ENCODE measurements at places on chromosomes 5 and 9.

DNA sequence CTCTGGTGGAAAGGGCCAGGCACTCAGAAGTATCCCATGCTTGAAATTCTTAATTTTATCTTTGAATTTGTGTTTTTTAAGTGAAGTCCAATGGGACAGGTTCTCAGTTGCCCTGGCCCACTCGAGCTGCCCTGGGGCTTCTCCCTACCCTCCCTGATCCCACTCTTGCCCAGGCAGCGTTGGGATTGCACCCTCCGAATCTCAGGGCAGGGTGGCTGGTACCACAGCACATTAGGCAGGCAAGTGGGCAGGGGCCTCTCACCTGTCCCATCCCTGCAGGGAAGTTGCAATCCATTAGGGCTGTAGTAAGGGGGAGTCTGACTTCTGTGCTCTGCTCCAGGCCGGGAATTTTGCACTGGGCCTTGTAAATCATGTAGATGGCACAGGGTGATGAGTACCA is 2.7 kb downstream of the RUFY1 start:
- no peak for DNase-seq

DNA sequence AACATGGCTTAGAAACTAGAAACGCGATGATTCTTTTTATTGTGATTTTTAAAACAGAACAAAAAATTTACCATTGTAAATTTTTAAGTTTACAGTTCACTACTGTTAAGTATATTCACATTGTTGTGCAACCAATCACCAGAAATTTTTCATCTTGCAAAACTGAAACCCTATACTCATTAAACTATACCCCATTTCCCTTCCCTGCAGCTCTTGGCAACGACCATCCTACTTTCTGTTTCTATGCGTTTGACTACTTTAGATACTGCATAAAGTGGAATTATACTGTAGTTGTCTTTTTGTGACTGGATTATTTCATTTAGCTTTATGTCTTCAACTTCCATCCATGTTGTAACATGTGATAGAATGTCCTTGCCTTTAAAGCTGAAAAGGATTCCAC is 52.5 kb downstream of the SPOCK1 start:
- DNase-seq, result no peak

GRCh38 chr5:138508958-138509357 is 34.1 kb downstream of the ETF1 start:
- no peak for DNase-seq

DNA sequence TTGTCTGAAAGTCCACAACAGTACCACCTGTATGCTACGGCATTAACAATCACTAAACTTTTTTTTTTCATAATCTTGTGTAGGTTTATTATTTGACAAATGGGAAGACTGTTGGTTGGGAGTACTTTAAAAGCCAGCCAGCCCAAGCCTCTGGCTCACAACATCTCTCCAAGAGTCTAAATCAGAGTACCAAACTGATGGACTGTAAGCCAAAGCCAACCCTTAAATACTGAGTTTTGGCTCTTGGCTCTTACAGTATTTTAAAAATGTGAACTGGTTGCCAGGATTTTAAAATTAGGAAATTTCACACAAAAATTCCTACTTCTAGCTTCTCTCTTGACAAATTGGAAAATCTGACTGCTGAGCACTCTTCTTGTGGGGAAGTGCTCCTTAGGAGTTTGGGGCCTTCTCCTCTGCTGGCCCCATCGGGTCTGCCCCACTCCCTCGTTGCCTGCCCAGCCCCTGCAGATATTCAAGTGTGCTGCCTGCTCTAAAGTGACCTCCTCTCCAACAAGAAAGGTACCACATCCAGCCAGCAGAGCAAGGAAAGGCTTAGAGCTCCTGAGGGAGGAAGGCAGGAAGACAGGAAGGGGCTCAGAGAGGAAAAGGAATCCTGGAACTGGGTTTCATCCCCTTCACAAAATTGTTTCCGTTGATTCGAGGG is 21.8 kb upstream of the TMOD1 start:
- DNase-seq, result no peak

DNA sequence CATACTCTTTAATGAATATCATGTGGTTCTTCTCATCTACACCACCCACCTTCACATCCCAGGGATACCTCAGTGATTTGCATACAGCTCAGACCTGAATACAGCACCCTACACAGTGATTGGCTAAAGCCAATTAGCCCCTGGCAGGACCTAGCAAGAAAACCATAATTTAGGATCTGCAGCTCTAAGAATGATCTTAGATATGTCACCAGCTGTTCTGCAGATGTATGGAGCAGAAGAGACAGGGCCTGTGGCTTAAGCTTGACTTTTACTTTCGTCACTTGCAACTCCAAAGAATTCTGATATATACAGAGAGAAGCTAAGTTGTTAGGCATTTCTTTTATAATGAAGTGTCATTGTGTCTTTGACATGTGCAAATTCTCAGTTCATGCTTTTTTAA is 483.2 kb upstream of the C9orf72 start:
- no peak for DNase-seq

GRCh38 chr5:65034813-65035209 is 266.1 kb downstream of the CWC27 start:
- no peak for DNase-seq

DNA sequence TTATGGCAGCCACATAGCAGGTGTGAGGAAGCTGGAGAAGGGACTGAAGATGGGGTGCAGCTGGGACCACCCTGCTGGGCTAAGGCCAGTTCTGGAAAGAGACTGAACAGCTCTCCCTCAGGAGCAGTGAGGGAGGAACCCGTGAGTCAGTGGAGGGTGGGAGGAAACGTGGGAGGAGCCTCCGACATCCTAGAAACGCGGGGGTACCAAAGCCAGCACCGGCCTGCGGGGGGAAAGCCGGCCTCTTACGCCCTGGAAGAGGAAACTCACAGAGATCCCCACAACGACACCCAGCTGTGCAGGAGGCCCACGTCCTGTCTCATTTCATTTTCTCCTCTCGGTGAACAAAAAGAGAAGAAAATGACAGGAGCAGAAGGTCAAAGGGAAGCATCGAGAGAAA is 185.8 kb upstream of the IRX4 start:
- DNase-seq, result no peak

GRCh38 chr9:127519301-127520166 is 68.2 kb downstream of the LRSAM1 start:
- DNase-seq, result no peak

DNA sequence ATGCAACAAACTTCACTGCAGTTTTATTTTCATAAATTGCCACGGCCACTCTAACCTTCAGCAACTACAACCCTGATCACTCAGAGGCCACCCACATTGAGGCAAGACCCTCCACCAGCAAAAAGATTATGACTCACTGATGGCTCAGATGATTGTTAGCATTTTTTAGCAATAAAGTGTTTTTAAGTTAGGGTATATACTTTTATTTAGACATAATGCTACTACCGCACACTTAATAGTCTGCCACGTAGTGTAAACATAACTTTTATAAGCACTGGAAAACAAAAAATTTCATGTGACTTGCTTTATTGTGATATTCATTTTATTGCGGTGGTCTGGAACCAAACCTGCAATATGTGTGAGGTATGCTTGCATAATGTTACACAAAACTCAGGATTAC is 257.9 kb downstream of the ZSWIM6 start:
- no peak for DNase-seq

DNA sequence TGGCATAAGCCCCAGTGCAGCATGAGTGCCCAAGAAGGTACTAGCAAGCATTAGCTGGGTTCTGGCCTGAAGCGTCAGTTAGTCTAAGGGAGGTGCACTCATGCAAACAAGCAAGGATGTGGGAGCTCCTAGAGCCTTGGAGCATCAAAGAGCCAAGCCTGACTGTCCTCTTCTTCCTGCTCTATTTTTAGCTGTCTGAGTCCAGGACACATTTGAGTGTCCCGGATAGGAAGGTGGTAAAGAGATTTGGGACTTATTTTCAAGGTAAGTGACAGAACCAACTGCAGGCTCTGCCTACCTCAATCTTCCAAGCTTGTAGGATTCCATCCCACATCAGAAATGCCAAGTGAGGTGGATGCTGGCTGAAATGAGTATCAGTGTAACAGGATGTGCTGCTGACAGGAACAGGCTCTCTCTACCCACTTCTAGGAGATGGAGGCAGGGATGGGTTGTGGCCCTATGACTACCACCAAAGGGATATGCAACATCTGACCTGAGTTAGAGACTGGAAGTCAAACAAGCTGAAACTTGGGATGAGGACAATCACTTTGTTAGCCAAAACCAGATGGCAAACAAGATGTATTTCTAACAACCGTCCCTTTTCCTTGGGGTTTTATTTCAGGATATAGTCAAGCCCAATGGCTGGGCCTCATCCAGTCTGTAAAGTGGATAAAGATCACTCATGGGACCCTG is 15.1 kb downstream of the MACROH2A1 start:
- DNase-seq, result no peak

DNA sequence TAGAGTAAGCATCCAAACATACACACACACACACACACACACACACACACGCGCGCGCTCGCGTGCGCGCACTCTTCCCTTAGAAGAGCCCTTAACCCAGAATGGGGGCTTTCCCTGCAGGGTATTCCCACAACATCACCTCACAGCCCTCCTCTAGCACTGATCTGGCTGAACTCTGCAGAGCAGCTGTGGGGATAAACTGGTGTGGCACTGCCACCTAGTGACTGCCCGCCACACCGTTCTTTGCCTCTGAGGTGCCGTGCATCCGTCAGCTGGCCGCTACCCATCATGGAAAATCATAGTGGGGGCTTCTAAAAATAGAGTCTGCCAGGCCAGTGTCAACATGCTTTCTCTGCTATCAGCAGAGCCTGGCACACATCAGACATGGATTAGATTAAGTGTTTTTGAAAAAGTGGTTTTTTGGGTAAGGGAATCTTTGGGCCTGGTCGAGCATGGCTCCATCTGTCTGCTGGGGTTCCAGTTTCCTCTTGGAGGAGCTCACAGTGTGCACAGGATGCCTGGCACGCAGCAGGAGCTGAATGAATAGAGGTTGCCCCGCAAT is 88.1 kb downstream of the KCNN2 start:
- no peak for DNase-seq

DNA sequence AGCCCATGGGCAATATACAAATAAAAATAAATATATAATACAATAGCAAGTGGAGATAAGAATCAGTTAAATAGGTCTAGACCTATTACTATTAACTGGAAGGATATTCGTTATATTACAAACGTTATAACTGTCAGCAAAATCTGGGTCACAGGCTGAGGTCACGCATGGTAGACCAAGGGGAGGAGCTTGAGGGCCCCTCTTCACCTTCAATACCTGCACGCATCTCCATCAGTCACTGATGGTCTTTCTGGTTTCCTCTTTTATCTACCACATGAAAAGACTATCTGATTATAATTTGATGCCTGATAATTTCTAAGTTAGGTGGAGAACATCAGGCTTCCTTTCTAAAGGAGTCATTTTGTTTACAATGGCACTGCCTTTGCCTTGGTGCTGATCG is 43.2 kb downstream of the MAT2B start:
- DNase-seq, result no peak

GRCh38 chr5:5340206-5340729 is 82.2 kb upstream of the ICE1 start:
- DNase-seq, result peak; percentile 18

GRCh38 chr9:27632254-27632653 is 59.0 kb upstream of the C9orf72 start:
- no peak for DNase-seq

DNA sequence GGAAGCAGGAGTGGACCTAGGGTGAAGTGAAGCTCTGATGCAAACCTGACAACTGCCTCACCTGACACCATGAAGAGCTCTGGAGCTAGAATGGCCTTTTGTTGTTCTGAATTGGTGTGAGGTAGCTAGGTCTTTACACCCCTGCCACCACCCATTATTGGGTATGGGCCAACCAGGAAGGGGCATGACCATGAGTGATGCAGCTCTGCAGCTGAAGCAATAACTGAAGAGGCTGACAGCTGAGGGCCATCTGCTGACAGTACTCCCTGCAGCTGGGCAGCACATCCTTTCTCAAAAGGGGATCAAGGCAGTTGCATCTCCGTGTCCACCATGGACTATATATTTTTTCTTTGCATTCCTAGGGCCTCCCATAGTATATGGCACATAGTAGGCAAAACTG is 87.0 kb upstream of the TLE1 start:
- no peak for DNase-seq

- no peak for DNase-seq
Measured at GRCh38 chr9:12819436-12820185, 44.8 kb downstream of the LURAP1L start.

DNA sequence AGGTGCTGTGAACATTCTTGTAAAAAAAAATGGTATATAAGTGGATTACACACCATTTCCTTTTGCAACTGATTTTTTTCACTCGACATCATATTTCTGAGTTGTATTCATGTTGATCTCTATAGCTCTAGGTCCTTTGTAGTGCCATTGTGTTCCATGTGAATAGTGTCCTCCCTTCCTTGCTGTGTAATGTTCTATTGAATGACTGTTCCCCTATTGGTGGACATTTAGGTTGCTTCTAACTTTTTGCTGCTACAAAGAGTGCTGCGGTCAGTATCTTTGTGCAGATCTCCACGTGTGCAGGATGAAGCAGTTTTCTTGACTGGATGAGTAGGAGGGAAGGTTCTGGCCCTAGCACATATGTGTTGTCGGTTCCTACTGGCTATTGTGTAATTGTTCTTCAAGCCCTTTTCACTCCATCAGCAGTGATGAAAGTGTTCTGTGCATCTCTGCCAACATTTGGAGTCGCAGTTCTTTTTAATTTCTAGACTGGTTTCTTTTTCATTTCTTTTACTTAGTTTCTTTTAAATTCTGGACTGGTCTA is 20.2 kb downstream of the DAB2IP start:
- no peak for DNase-seq

- DNase-seq, result no peak
Measured at GRCh38 chr9:2214707-2215106, 199.6 kb downstream of the SMARCA2 start.

DNA sequence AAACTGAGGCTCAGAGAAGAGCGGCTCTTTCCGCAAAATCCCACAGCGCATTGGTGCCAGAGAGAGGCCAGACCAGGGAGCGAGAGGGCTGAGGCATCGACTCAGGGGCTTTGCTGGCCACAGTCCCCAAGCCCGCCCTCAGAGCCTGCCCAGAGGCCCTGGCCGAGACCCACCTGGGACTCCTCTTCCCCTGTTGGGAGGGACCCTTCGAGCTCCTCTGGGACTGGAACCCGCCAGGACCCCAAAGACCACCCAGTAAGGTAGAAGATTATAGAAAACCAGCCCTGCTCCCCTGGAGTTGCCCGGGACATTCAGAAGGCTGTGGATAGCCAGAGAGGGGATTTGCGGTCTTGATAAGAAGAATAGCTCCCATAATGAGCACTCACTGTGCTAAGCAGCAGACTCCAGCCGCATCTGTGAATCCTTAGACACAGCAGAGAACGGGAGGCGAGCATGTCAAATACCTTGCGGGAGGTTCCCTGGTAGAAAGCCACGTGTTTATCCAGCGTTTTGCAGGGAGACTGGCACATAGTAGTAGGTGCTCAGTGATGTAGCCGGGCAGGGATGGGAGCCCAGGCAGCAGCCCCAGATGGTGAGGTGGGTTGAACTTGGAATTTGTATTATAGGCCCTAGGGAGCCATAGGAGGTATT is 651 bp upstream of the AK1 start:
- no peak for DNase-seq

DNA sequence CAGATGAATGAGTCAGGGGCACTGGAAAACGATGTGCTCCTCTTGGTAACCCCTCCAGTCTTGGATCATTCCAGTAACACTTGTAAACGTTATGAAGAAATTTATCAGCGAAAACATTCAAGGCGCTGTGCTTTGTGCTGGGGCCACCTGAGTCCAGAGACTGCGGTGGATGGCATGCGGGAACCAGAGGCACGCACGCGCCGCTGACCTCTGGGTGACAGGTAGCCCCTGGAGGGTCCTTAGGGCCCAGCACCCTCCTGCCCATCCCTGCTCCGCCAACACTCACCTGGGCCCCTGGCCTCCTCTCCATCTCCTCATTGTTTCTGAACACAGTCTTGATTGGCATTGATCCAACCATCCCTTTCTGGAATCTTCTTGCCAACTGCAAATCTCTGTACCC is 86.9 kb downstream of the DAP start:
- DNase-seq, result no peak

All from SK-N-MC (cell line).